Camera-type eye (tissue), 1 donor: ENCODE measurements at places on chromosomes 3 and 15. TPM values are rescaled to one million over a fixed set of nuclear protein-coding genes. Genes with fewer than 3 reads are reported as not detected.

IFT80 gene
- 104 TPM for total RNA-seq

GJD2 gene
- total RNA-seq = 14.5 TPM

ERICH6 gene
- not detected for total RNA-seq

TRIM42 gene
- not detected for total RNA-seq

KBTBD13 gene
- total RNA-seq = not detected

ZNF770 gene
- 70.0 TPM for total RNA-seq

TYRO3 gene
- total RNA-seq = 11.6 TPM

BFSP2 gene
- total RNA-seq = 299 TPM

LARP6 gene
- 8.9 TPM for total RNA-seq

SERPINI2 gene
- total RNA-seq = not detected

MB21D2 gene
- 17.7 TPM for total RNA-seq
